ENCODE measurements at places on chromosomes 1 and 21.

- DNase-seq, result no peak
Observed at GRCh38 chr1:178607718-178608408, 95.0 kb downstream of the TEX35 start.

GRCh38 chr1:244062156-244062725, 11.2 kb downstream of the ZBTB18 start:
- DNase-seq, result no peak

DNA sequence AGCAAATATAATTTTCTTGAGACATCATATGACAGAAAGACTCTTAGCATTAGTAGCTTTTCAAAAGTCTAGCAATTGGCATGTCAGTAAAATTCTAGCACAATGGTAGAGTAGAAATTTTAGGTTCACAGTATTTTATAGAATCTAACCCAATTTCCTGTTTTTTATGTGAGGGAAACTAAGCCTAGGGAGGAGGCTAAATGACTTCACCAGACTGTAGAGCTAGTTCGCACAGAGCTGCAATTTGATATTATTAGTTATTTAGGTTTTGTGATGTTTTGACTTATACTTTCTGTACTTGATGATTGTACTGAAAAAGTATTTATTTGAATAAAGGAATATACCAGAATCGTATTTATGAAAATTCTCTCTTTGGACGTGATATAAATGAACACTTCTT, 68.5 kb downstream of the CACHD1 start:
- no peak for DNase-seq

DNA sequence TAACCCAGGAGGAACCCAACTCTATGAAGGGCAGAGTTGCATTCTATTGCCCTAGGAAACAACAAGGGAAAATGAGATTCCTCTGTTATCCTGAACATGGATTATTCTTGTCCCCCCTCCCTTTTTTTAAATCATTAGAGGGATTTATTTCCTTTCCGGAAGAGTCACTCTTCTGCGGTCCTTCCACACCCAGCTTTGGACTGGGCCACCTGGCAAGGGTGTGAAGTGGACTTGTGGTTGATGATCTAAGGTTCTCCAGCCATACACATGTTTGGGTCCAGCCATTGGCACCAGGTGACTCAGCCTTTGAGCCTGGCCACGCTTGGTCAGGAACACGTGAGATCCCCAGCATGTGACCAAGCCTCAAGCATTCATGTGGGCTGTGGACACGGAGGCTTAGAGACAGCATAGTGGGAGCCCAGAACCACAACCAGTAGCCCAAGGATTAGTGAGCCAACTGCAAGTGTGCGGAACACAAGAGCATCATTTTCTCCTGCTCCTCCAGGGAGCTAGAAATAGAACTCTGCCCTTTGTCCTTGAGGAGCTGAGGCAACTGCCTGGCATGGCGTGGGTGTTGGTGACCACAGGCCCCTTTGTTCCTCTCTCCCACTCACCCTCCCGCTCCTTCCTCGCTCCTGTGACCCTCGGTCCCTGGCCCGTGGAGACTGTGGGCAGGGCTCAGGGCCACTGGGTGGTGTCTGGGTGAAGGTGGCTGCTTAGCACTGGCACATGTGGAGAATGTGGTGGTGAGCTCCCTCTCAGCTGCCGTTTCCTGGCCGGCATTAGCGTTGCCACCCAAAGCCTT, 50.1 kb downstream of the NENF start:
- no peak for DNase-seq

- no peak for DNase-seq
Observed at GRCh38 chr1:11835441-11836225, 11.9 kb downstream of the NPPA start.

DNA sequence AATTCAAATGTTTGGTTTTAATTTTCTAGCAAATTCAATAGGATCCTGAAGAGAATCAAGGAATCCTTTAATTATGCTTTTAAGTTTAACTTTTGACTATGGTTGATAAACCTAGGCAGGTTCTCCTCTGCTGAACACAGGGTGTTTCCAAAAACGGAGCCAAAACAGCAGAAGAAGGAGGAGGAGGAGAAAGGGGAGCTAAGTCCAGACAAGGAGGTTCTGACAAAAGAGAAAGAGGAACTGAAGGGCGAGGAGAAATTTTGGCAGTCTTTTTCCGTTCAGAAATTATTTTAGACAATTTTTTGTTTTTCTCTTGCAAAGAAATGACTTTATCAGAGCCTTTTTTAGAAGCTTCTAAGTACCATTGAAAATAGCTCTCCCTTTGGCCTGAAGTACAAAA, 33.2 kb upstream of the FNBP1L start:
- no peak for DNase-seq

DNA sequence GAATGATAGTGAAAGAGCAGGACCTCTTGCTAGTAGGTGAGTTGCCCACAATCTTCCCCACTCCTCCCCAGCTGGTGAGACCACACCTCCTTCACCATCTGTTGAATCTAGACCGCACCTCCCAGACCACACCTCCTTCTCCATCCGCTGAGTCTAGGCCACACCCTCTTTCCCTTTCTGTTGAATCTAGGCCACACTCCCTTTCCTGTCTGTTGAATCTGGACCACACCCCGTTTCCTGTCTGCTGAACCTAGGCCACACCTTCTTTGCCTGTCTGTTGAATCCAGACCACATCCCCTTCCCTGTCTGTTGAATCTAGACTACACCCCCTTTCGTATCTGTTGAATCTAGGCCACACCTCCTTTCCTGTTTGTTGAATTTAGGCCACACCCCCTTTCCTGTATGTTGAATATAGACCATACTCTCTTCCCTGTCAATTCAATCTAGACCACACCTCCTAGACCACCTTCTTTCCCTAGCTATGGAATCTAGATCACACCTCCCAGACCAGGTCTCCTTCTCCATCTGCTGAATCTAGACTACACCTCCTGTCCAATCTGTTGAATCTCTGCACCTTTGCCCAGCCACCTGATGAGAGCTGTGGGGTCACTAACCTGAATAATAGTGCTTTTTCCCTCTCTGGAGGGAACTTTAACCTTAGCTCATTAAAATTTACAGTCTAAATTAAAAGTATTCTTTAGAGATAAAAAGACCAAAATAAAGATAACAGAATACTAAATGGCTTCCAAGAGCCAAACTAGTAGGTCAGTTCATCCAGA, 116.3 kb downstream of the DAB1 start:
- peak; percentile 87 for DNase-seq

DNA sequence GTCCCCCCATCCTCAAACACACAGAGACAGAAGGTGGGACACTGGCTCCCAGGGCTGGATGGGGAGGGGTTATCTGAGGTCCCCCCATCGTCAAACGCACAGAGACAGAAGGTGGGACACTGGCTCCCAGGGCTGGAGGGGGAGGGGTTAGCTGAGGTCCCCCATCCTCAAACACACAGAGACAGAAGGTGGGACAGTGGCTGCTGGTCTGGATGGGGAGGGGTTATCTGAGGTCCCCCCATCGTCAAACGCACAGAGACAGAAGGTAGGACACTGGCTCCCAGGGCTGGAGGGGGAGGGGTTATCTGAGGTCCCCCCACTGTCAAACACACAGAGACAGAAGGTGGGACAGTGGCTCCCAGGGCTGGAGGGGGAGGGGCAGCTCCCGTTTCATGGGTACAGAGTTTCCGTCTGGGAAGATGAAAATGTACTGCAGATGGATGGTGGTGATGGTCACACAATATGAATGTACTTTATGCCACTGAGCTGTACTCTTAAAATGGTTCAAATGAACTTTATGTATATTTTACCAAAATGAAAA, 69.2 kb downstream of the SCCPDH start:
- DNase-seq, result no peak

GRCh38 chr1:117094841-117095604, 26.5 kb downstream of the TRIM45 start:
- DNase-seq, result no peak

DNA sequence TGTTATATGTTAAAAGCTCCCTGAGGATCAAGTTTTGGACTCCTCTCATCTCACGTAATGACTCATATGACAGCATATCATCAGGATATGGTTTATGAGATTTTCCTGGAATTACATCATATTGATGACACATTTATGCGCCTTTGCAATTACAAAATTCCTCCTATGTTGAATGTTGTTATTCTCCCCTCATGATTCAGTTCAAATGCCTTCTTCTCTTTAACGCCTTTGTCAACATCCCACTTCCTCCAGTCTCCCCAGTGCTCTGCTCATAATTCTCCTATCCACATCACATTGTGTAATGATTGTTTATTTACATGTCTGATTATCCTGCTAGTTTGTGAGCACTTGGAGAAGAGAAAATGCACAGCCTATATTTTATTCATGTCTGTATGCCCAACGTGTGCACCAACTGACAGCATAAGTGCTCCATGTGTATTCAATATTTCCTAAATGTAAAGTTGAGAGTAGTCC, 80.9 kb upstream of the BACH1 start:
- no peak for DNase-seq

All from activated CD4-positive, alpha-beta memory T cell treated with anti-CD3 and anti-CD28 coated beads, Interleukin-2, amount 10 ng/mL, durations not matched to agents 7 days and 5 days (primary cell).